ENCODE measurements at places on chromosomes 16 and 17.

GRCh38 chr17:77349976-77350830 lies 209.4 kb downstream of the SEC14L1 start:
- no peak for DNase-seq

- DNase-seq: no peak
These were observed 210.8 kb downstream of the CNTNAP4 start for GRCh38 chr16:76488065-76488417.

DNA sequence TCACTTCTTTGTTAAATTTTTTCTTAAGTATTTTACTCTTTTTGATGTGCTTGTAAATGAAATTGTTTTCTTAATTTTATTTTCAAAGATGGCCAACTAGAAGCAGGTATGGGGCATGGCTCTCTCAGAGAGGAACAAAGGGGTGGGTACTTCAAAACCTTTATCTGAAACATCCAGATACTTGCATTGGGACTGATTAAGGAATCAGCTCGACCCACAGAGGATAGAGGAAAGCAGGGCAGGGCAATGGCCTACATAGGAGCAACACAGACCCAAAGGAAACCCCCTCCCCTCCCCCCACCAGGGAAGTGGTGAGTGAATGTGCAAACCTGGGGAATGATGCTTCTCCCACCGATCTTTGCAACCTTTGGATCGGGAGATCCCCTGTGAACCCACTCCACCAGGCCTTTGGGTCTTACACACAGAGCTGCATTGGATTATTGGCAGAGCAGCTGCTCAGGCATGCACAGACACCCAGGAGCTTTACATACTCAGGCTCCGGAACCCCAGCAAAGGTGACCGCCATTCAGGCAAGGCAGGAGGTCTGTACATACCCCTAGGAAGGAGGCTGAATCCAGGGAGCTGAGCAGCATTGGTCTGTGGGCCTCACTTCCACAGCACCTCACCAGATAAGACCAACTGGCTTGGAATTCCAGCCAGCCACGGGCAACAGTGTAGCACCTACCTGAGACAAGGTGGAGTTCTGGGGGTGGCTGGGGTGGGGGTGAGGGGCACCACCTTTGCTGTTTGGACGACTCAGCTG lies 3.0 kb upstream of the CCR7 start:
- DNase-seq: no peak

GRCh38 chr16:85426806-85427205 lies 186.3 kb upstream of the GSE1 start:
- DNase-seq: no peak

DNA sequence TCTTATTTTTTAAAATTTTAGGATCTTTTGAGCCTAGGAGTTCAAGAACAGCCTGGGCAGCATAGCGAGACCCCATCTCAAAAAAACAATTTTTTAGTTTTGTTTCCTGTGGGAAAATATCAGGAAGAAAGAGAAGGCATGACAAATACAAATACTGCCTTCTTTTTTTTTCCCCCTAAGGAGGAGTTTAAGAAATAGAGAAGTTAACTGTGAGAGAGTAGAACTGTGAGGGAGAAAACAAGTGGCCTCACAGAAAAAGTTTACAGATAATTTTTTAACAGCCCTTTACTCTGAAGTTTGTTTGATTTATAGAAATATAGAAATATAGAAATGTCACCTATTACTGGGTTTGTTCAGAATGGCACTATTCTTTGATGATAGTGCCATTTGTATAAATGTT lies 21.1 kb downstream of the TTYH2 start:
- DNase-seq: no peak

DNA sequence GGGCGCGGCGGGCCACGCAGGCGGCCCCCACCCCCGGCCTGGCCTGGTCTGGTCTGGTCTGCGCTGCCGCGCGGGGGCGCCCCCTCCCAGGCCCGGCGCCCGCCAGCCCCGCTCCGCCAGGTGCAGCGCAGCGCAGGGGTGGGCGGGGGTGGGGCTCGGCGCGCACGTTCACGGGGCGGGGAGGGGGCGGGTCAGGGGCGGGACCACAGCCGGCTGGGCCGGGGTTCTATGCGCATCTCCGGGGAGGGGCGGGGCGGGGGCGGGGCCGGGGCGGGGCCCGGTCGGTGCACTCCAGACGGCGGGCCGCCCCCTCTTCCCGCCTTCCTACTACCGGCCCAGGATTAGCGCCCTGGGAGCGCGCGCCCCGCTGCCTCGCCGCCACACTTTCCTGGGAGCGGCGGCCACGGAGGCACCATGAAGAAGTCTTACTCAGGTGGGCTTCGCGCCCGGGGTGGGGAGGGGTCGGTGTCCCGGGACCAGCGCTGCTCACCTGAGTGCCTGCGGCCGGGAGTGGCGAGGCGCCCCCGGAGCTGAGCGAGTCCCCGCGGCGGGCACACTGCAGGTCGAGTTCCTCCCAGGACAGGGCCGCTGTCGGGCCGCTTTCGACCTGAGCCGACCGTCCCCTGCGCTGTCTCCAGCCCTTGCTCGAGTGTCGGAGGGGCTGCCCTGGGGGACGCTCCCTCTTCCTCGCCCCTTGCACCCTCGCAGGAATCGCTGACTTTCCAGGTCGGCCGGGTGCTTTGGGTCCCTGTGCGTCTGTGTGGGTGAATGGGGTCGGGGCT lies 140.5 kb downstream of the SEC14L1 start:
- peak; percentile 50 for DNase-seq

- DNase-seq: peak; percentile 18
These were observed 22.2 kb downstream of the TRPV3 start for GRCh38 chr17:3535253-3535995.

DNA sequence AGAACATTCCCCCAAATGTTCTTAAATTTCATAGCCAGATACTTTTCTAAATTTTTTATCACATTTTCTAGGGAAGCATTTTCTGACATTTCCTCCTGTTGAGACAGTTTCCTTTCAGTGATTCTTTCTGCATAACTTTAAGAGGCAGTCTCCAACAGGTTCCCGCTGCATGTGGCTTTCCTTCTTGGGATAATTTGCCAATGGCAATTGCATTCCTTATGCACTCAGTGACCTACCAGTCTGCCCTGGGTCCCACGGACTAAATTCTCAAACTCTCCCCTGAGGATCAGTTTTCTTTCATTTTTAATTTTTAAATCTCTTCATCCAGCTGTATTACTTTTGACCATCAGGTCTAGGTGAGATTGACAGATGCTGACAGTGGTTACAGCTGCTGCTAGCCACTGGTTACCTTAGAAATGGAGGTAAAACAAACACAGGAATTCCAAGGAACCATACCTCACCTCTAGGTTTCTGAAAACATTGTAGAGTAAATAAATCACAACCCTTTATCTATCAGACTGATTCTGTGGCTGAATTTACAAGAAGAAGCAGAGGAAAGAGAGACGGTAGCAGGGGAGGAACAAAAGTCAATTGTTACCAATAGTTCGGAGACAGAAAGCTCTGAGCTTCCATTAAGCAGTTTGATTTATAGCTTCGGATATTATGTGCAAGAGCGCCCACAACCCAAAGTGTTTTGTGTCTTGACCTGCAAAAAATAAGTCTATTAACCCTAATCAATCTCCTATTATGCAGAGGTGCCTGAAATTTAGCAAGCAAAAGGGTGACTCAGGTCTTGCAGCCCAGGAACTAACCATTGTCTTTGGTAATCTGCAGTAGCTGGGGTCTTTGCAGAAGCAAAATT lies 216.0 kb downstream of the PMP22 start:
- no peak for DNase-seq

DNA sequence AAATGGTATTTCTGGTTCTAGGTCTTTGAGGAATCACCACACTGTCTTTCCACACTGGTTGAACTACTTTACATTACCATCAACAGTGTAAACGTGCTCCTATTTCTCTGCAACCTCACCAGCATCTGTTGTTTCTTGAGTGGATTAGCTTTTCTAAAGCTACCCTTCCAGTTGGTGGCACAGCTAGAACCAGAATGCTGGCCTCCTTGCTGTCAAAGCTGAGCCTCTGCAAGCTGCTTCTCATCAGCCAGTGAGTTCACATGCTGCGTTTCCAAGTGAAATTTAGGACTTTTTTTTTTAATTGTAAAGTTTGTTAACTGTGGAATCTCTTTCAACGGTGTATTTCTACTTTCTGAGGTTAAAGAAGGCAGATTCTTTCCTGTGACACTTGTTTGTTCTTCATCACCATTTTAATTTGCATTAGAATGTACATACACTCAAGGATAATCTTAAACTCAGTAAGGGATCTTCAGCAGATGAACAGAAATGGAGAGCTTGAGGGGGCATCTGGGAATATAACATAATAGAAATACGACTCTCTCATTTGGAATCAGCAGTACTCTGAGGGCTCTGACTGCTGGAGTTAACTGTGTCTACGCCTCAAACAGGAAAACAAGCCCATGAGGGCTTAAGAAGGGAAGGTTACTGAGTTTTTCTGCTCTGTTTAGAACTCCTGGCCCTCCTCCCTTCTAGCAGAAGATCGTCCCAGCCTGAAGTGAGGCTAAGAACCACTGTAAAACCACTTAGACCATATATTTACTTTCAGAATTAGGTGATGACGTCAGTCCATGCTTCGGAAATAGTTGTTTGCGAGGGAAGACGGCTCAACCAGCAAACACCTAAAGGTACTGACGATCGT lies 148.4 kb upstream of the FAM20A start:
- DNase-seq: no peak

DNA sequence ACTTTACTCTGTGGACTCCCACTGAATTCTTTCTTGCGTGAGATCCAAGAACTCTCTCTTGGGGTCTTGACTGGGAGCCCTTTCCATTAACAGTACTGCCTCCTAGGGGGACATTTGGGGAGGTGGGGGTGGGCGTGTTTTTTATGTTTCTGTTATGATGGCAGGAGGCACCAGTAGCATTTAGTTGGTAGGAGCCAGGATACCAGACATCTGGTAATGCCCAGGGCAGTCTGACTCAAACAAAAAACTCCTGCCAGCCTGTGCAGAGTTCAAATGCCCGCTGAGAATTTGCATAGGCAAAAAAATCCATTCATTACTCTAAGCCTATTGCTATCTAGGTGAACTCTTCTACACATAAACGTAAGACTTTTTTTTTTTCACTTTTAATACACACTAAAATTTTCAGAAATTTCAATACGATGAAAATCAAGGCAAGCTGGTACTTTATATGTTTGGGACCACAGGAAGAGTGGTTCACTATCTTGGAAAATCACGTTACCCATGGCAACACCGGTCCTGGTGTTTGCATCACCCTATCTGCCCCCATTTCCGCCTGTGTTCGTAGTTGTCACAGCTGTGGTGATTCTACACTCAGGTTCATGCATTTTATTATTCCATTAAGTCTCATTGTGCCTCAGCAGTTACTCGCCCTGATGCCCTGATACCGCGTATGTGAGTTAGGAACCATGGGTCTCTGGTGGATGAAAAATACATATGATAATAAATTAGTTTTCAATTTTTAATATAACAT lies 121.1 kb upstream of the XYLT1 start:
- DNase-seq: no peak

DNA sequence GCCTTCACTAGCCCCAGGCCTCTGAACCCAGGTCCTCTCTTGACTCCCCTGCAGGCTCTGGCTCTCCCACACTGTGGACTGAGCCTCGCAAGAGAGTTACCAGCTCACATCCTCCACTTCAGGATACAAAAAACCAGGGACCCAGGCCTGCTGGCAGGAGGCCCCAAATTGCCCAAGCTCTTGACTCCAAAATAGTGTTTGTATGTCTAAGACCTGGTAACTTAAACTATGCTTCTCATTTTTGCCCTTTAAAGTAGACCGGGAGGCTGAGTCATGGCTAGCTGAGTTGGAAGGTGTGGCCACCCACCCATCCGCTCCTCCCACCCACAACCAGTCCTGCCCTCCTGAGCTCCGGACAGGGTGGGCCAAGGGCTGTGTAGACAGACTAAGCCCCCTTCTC lies 250.0 kb downstream of the SOX9 start:
- no peak for DNase-seq

- no peak for DNase-seq
These were observed 12.2 kb downstream of the PIK3R5 start for GRCh38 chr17:8953156-8953885.

- DNase-seq: no peak
These were observed 2.0 kb downstream of the RAC3 start for GRCh38 chr17:82033359-82034085.

DNA sequence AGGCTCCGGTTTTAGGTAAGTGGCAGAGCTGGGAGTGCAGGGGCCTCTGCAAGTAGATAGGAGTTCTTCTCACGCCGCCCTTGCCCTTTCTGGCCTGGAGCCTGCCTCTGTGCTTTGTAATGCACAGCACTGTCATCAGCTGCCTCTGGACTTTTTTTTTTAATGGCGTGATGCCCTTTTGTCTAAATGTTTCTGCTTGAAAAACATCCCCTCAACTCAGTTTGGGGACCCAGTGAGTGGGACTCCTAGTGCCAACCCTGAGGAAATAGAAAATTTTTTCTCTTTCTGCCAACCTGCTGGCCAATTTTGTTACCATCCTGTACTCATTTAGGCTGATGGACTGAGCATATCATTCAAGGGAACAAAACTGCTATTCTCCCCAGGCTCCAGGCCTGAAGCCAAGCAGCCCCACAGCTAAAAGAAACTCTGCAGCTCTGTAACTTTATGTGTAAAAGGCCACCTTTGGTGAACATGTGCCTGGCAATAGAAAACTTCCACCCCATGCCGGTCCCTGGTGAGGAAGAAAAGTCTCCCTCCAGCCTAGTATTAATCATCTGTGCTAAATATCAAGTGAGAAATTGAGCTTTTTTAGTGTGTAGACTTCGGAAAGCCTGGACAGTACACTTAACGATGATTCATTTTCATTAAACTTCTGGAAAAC lies 22.5 kb downstream of the SLC6A2 start:
- no peak for DNase-seq

- no peak for DNase-seq
These were observed 77.6 kb upstream of the LHX1 start for GRCh38 chr17:36859706-36860105.

- DNase-seq: no peak
These were observed 59.7 kb downstream of the IL21R start for GRCh38 chr16:27461483-27462171.

- DNase-seq: no peak
These were observed 59.4 kb downstream of the RGS9 start for GRCh38 chr17:65196617-65197016.

DNA sequence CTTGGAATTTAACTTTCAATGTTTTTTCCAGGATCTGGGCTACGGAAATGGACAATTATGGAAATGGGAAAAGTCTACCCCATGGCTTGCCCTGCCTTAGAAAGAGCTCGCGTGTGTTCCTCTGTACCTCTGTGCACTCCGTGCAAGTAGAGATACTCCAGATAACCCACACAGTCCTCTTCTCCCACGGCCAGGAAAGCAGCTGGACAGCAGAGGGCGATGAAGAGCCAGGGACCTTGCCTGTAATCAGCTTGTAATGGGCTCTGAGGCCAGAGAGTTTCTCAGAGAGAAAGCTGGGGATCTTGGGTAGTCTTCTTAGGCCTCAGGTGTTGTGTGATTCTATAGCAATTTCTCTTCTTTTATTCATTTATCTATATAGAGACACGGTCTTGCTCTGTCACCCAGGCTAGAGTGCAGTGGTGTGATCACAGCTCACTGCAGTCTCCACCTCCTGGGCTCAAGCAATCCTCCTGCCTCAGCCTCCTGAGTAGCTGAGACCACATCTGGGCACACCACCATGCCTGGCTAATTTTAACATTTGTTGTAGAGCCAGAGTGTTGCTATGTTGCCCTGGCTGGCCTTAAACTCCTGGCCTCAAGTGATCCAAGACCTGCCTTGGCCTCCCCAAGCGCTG lies 2.4 kb upstream of the SOCS7 start:
- DNase-seq: peak; percentile 66

GRCh38 chr16:68345958-68346635 lies 35.3 kb downstream of the PRMT7 start:
- no peak for DNase-seq

GRCh38 chr17:50508573-50509460 lies 578 bp downstream of the MYCBPAP start:
- no peak for DNase-seq

- no peak for DNase-seq
These were observed 120.6 kb downstream of the MGAT5B start for GRCh38 chr17:76988796-76989195.

GRCh38 chr17:39756380-39757079 lies 18.8 kb downstream of the GRB7 start:
- no peak for DNase-seq

Data from stimulated activated CD8-positive, alpha-beta memory T cell treated with anti-CD3 and anti-CD28 coated beads, Interleukin-7, amount 100 ng/mL, for 4 hours (primary cell).